Stimulated activated CD8-positive, alpha-beta memory T cell treated with anti-CD3 and anti-CD28 coated beads, Interleukin-7, amount 100 ng/mL, for 1 hour (primary cell): ENCODE measurements at places on chromosomes 7 and 10.

GRCh38 chr10:23694446-23694920 is 255.6 kb downstream of the OTUD1 start:
- DNase-seq, result no peak

DNA sequence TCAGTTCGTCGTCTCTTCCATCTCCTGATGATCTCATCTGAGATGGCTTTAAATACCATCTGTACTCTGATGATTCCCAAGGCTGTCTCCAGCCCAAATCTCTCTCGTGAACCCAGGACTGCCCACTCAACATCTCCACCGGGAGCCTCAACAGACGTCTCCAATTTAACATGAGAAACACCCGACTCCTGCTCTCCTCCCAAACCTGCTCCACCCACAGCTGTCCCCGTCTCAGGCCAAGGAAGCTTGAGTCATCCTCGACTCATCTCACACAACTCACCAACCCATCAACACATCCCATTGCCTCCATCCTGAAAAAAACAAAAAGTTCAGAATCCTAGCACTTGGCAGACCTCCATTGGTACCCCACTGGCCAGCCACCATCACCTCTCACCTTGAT is 29.7 kb upstream of the CALN1 start:
- DNase-seq, result no peak

DNA sequence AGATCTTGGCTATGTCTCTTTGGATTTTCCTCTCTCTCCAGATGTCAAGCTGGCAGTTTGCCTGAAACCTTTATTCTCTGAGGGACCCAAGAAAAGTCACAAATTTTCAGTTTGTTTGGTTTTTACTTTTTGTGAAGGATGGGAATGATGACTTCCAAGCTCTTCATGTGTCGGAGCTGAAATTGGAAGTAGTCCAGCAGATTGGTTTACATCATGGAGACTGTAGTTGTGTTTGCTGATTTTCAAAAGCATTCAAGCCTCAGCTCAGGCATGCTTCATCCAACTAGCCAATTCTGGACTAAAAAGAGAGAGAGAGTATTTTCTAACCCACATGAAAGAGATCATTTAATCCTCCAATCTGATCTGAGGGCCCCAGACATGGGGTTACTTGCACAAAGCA is 326.2 kb upstream of the AUTS2 start:
- DNase-seq, result no peak

DNA sequence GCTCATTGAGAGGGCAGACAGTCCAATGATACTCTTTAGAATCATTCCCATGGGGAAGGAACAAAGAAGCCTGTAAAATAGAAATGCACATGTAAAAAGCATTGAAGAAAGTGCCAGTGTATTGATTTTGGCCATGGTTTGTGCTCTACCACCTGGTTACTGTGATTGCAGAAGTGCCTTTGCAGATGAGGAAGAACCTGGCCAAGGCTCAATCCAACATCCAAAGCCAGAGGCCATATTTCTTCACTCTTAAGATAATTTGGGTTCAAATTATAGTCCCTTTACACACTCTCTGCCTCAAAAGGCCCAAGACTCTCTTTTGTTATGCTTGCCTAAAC is 122.1 kb downstream of the EGFR start:
- no peak for DNase-seq

- DNase-seq, result no peak
Measured at GRCh38 chr7:4523219-4523618, 158.9 kb upstream of the FOXK1 start.

- no peak for DNase-seq
Measured at GRCh38 chr7:20722941-20723340, 63.7 kb downstream of the SP8 start.
